ENCODE measurements at places on chromosomes 1 and 21.

GRCh38 chr1:68103011-68103545 lies 52.7 kb upstream of the DIRAS3 start:
- DNase-seq = no peak

DNA sequence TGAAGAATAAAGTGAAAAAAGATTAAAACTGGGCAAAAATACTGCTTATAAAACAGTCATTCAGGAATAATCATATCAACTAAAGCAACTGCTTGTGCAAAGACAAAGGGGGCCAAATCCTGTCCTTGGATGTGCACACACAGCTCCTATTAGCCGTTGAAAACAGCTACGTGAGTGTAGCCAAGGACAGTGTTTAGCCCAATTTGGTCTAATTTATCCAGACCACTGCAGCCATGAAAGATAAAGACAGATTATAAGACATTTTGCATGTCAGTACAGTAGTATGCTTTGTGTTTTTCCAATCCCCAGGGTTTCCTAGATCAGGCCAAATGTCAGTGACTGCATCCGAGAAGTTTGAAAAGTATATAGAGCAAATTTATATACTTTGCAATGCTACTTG lies 146.3 kb upstream of the PKN2 start:
- peak; percentile 44 for DNase-seq

- DNase-seq = no peak
Measured at GRCh38 chr1:34380526-34381124, 203.9 kb downstream of the C1orf94 start.

- DNase-seq = peak; percentile 56
Measured at GRCh38 chr1:235954306-235955283, 87.9 kb upstream of the LYST start.

DNA sequence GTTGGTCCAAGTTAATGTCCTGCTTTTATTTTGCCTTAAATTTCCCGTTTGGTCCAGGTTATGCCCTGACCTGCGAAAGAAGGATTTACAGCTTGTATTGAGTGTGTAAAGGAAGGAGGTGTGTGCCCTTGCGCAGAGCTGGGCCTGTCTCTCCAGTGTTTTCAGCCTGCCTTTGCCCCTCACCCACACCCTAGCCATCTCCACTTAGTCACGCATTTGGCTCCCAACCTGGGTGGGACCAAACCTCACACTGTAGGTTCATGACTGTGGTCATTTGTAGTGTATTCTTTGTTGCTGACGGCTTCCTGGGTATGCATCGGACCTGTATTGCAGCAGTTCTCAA lies 572 bp upstream of the SRSF10 start:
- no peak for DNase-seq

- no peak for DNase-seq
Measured at GRCh38 chr1:15543589-15544568, 17.2 kb downstream of the DNAJC16 start.

DNA sequence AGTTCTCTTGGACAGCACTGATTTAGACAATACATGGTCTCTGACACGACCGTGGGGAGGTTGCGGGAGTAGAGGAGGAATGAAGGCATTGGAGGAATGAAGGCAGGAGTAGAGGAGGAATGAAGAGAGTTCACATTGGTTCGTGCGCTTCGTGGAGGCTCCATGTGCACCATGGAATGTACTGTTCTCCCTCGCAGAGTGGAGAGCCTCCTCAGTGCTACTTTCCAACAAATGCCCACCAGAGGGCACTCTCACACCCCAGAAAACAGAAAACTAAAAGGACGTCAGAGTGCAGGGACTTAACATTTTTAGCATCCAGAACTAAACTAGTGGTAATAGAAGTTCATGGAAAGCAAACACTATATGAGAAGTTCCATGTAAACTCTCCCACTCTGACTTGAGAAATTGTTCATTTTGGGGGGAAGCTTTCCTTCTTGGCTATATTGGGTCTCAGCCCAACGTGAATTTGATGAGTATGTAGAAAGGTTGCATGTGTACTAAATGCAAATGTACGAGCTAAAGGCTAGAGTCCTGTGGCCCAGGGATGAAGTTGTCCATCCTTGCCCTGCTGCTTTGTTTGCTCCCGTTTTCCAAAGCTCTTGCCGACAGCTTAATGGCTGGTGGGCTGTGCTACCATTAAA lies 211.6 kb downstream of the LMX1A start:
- peak; percentile 56 for DNase-seq

- DNase-seq = no peak
Measured at GRCh38 chr1:45410850-45411509, 70.7 kb upstream of the MUTYH start.

DNA sequence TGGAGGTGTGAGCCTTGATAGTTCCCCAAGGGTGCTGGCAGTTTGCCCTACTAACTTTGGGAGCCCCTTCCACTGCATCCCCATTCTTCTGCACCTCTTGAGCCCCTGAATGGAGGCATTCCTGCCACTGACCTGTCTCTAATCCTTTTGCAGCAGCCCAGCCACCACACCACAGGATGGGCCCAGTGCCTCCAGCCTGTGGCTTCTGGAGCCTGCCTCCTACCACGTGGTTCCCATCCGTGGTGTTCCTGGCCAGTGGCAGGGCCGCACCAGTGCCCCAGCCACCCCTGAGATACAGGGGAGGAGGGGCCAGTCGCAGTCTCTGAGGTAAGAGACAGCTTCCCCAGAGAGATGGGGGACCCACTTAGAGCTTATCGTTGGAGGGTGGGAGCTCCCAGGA lies 14.4 kb downstream of the INAVA start:
- no peak for DNase-seq

DNA sequence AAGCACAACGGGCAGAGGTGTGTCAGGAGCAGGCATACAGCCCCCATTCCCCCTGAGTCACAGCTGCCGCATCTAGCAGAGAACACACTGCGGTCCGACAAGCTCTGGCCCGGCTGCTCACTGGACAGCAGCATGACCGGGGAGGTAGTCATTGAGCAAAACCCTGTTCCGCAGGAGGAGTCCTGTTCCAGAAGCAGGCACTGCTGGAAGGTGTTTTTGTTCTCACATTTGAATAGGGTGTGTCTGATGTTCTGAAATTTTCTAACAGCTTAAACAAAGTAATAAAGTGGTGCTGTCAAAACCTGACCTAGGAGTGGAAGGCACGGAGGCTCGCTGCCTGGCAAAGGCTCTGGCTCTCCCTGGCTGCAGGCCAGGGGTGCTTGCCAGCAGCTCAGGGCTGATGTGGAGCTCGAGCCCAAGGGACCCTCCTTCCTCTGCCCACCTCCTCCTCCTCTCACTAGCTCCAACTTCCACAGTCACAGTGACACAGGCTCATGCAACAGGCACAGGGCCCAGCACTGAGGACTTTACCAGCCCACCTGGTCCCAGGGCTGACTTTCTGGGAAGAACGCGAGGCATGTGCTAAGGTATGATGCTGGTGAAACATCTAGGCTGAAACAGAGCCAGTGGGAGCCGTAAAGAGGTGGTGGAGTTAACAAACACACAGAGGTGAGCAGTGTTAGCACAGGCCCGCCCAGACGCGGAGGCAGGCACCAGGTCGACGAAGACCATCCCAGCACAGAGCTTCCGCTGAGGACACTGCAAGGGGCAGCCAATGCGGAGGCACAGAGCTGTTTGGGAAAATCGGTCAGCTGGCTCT lies 118.6 kb upstream of the IFFO2 start:
- peak; percentile 54 for DNase-seq

DNA sequence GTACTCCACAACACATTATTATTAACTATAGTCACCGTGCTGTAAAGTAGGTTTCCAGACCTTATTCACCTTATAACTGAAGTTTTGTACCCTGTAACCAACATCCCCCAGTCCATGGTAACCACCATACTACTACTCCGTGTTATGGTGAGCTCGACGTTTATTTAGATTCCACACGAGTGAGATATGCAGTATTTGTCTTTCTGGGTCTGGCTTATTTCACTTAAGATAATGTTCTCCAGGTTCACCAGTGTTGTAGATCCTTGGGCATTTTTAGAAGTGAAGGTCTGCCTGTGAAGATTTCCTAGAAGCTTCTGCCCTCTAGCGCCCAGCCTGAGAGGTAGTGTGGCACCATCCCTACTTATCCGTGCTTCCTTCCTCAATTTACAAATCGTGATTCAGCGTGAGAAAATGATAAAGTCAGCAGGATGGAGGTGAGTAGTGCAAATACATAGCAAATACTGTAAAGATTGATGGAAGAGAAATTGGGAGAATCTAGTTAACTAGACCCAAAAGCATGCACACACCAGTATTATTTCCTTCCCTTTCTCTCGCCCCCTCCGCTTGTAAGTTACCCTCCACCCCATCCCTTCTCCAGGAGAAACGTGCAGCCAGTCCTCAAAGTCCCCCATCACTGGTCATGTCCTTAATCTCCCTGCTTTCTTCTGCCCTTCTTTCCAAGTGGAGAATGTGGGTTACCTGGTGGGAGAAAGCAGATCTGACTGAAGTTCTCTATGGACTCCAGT lies 36.0 kb upstream of the DISC1 start:
- DNase-seq = peak; percentile 85

DNA sequence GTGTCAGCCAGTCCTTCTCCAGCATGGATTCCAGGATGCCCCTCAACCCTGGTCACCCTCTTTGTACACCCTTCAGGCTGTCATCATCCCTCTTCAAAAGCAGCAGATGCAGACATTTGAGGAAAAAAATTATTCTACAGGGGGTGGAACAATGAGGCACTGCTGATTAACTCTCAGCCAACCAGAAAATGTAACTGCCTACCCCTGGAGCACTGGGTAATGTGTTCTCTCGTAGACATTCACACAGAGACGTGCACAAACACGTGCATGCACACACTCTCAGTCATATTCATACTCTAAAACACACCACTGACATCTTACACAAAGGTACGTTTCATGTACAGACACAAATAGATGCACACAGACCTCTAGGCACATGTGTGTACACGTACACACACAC lies 175.4 kb downstream of the TRABD2B start:
- no peak for DNase-seq

GRCh38 chr1:65069011-65069565 lies 78.9 kb upstream of the AK4 start:
- DNase-seq = no peak

Measured in stomach (tissue), 19 donors.